ENCODE measurements at places on chromosomes 16 and 17.

DNA sequence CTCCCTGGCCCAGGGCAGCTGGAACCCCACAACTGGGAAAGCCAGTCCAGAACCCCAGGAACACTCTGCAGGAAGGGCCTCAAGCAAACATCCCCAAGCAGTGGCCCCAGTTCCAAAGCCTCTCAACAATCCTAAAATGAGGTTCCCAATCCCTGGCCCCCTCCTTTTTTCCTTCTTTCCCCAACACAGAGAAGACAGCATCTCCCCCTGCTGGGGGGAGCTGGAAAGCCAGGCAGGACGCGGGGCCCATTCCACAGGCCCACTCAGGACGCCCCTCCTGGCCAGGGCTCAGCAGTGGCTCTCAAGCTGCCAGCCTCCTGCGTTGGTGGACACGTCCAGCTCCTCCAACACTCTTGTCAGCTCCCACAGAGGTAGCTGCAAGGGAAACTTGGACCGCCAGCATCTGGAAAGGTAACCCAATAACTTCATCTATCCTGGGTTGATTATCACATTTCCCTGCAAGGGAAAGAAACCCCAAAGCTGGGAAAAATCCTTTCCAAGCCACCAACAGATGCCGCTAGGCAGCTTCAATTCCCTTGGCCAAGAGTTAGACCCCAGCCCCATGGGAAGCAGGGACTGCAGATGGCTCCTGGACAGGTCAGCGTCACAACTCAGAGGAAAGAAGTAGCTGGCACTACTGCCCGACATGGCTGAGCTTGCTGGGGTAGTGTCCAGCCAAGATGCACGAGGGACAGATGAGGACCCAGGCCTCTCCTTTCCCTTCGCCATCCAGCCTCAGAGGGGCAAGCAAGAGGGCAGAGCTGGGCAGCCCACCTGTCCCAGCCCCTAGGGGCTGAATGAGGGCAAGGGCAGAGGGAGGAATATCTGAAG is 7.6 kb downstream of the HDAC5 start:
- DNase-seq: no peak

DNA sequence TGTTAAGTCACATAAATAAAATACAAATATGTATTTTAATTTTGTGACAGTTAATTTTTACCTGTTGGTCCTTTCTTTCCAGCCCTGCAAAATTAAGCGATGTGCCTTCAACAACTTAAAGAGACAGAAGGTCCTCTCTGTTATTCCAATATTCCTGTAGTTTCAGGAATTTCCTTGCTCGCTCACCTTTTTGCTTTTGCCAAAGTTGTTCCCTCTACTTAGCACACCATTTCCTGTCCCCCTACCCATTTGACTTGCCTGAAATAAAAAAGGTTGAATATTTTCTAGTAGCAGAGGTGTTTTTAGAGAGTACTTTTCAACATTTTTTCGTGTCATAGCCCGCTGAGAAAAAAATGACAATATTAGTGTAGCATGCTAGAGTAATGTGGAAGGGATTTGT is 556 bp upstream of the MYH2 start:
- no peak for DNase-seq

DNA sequence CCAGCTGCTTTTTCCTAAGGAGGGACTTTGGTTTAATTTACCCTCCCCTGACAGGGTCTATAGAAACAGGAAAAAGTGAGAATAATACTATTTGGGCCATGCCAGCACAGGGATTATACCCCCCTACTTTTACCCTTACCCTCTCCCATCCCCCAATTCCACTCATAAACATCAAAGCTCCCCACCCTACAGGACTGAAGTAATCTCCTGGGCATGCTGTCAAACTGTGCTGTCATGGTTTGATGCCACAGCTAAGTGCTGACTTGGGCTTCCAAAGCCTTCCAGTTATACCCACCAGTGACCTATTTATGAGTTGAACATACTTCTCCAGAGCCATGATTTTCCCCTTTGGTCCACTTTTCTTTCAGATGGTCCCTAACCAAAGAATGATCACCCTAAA is 12.8 kb downstream of the PHF12 start:
- no peak for DNase-seq

DNA sequence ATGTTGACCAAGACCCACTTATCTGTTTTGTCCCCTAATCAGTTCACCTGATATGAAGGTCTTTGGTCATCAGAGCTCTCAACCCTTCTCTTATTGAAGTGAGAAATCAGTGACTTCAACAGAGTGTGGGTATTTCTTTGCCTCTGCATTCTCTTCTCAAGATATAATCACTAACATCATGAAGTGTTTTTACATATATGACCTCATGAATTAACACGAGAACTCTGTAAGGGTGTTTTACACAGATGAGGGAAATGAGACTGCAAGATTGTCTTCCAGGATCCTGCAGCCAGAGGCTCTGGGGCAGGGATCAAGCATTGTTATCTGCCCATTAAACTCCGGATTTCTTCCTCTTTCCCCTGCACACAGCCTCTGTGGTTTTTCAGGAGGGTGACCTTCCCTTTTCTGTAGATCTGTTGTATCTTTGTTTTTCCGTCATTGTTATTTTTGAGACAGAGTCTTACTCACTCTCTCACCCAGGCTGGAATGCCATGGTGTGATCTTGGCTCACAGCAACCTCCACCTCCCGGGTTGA is 22.7 kb downstream of the LCMT1 start:
- DNase-seq: no peak

DNA sequence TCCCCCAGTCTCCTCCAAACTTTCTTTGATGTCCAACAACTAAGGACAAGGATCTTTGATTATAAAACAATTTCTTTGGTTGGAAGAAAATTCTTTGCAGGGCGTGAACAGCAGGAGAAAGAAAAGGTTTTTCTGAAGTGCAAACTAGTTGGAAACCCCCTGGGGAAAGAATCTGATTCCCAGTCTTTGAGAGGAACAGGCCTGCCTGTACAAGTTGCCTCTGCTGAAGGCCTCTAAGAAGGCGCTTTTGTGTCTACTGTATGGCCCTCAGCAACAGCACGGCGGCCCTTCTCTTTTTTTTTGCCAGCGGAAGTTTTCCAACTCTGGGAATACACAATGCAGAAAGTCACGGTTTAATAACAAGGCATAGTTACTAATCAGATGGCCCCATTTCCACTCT is 14.0 kb downstream of the RNF43 start:
- no peak for DNase-seq

DNA sequence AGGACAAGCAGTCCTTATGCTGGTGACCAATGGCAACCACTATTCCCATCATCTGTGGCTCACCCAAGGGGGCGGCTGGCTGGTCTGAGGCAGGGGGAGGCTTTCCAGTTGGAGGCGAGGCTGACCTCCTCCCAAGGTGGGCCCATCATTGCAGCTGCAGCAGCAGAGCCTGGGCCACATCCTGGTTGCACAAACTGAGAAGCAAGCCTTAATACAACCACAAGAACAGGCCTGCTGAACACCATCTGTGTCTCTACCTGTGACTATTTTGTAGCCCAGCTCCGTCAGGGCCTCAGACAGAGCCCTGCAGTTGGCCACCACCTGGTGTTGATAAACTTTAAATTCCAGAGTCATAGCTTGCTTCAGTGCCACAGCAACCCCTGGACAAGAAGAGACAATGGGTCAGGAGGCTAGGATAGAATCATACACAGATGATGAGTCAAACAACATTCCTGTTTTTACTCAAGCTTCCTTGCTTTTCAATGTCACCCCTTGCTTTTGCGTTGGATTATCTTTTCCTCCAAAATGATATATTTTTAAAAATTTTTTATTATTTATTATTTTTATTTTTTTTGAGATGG is 17.9 kb downstream of the SMCR8 start:
- DNase-seq: no peak

DNA sequence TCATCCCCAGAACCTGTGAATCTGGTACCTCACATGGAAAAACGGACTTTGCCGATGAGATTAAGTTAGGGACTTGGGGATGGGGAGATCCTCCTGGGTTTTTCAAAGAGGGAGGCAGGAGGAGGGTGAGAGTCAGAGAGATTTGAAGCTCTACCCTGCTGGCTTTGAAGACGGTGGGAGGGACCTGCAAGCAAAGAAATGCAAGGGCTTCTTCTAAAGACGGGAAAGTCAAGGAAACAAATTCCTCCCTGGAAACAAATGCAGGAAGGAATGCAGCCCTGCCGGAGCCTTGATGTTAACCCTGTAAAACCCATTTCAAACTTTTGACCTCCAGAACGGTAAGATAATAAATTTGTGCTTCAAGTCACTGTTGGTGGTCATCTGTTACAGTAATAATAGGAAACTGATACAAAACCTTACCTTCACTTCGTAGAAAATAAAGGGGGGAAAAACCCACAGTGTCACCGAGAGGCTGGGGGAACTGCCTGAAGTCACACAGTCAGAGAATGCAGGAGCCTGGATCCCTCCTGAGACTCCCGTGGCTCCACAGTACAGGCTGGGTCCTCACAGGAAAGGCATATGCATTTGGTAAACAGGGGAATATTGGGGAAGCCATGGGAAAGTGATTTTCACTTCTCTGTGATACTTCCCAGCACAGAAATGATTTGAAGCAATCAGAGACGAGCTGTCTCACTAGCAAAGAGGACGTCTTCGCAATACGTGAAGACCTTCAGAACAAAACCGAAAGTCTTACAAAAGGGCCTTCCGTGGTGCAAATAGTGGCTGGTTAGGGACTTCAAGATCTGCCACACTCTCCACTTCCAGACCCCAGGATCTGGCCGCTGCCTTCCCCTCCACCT is 58.9 kb upstream of the CLEC3A start:
- no peak for DNase-seq

- no peak for DNase-seq
Measured at GRCh38 chr17:19945009-19945626, 32.5 kb downstream of the AKAP10 start.

GRCh38 chr17:7042501-7043181 is 1.3 kb downstream of the SLC16A11 start:
- no peak for DNase-seq

All from stimulated activated CD4-positive, alpha-beta T cell treated with anti-CD3 and anti-CD28 coated beads, Interleukin-1b, Interleukin-23, amount 100 ng/mL, for 4 hours (primary cell).